ENCODE measurements at places on chromosomes 16 and 17.
A peak's percentile ranks its signal among the peaks of the same experiment; 100 is the strongest.

DNA sequence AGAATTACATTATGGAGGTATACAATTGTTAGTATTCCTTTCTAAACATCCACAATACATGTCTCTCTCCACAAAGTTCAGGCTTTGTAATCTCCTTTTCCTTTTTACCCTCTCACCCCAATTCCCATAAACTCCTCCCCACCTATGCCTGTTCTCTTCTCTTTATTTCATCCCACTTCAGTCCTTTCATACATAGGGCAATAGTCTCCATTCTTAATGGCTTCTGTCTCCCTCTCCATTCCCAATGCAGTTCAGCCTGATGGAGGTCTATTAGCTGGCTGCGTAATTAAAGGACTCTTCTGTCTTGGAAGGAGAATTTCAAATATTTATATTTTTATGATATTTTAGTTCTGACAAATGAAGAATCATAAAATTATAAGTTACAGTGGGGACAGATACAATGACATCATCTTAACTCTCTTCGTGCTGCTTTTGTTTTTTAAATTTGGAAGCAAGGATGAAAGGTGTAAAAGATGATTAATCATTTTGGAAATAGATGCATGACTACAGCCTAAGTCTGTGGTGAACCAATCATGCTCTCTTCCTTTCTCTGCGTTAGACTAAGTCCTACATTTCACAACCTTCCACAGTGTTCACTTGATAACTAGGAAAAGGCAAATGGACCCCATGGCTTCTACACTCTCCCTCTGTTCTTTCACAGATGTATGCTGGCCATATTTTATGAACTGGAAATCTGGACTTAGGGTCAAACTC, 11.2 kb upstream of the FAM20A start:
- no peak for DNase-seq

DNA sequence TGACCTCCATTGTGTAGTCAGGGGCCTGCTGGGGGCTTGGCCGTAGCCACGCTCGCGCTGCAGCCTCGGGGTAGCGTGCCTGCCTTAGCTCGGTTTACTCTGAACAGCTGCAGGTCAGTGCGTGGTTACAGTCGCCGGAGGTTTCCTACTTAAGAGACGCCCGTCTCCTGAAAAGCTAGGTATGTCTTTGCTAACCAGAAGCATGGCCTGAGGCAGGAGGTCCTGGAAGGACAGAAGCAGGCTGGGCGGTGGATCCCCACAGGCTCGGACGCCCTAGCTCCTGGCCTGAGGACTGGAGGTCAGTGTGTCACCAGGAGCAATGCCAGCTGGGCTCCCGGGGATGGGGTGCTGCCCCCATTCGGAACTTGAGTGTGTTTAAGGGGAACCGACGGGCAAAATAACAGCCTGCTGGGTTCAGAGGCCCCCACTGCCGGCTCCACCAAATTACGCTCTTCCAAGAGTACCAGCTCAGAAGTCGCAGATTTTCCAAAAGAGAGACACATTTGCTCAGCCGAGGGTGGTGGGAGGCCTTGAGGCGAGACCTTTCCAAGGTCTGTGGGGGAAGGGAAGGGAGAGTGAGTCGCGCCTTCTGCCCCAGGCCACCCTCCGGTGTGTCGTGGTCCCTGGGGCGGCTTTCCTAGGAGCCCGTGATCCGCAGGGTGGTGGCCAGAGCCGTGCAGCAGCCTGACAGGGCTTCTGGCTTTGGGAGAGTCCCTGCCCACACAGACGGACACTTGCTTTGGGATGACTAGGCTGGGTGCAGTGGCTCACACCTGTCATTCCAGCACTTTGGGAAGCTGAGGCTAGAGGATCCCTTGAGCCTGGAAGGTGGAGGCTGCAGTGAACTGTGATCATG, 3.9 kb upstream of the GNG13 start:
- no peak for DNase-seq

- no peak for DNase-seq
These were observed 103.1 kb downstream of the RPTOR start for GRCh38 chr17:80647746-80648145.

GRCh38 chr17:40541873-40542557, 23.3 kb downstream of the CCR7 start:
- DNase-seq: no peak

DNA sequence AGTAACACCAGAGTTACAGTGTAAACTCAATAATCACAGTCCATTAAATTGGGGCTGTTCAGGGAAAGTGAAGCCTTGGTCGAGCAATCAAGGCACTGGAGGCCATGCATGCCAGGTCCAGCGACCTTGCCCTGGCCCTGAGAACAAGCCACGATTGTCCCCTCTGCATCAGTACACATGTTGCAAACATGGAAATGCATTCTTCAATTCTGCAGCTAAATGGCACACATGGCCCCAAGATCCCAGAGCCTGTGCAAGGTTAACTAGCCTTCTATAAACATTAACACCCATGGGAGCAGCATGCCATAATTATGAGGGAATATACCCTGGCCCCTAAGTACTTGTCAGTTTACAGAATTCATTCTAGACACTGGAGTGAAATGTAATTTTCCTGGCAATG, 204.7 kb downstream of the HS3ST3B1 start:
- DNase-seq: no peak

DNA sequence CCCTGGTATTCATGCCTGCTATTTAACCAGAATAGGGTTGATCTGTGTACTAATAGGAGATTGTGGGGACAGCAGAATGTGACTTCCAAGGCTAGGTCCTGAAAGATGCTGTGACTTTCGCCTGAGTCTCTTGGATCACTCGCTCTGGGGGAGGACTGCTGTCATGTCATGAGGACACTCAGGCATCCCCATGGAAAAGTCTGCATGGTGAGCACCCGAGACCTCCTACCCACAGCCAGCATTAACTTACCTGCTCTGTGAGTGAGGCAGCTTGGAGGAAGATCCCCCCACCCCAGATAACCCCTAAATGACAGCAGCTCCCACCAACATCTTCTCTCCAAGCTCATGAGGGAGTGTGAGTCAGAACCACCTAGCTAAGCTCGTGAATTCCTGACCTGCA, 30.3 kb upstream of the C16orf78 start:
- DNase-seq: no peak

- no peak for DNase-seq
These were observed 255.3 kb upstream of the CDH11 start for GRCh38 chr16:65377195-65377594.

DNA sequence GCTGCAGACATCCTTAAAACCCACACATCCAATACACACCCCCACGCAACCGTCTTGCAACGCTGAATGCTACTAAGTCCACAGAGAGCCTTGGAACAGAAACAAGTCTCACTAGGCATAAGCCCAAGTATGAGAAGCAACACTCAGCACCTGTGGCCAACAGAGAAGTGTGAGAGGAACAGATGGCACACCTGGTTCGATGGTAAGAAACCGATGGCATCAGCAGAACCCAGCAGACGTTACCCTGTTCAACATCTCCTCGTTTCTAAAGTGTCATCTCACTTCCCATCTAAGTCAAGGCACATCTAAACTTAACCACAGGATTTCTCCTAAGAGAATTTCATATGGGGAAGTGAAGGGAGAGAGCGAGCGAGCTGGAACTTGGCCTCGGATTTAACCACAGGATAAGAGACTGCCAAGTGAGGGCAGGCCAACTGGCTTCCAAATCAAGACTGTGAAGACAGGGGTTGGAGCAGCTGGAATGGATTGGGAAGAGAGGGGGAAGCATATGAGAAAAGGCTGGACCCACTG, 41.0 kb downstream of the NXPH3 start:
- peak; percentile 76 for DNase-seq

- no peak for DNase-seq
These were observed 32.0 kb upstream of the MRPS23 start for GRCh38 chr17:57881783-57882351.

- peak; percentile 30 for DNase-seq
These were observed 60.3 kb downstream of the GRIN2A start for GRCh38 chr16:10121897-10122425.

- no peak for DNase-seq
These were observed 28.5 kb downstream of the GLP2R start for GRCh38 chr17:9854255-9854654.

GRCh38 chr16:47069313-47069712, 74.4 kb downstream of the NETO2 start:
- no peak for DNase-seq

DNA sequence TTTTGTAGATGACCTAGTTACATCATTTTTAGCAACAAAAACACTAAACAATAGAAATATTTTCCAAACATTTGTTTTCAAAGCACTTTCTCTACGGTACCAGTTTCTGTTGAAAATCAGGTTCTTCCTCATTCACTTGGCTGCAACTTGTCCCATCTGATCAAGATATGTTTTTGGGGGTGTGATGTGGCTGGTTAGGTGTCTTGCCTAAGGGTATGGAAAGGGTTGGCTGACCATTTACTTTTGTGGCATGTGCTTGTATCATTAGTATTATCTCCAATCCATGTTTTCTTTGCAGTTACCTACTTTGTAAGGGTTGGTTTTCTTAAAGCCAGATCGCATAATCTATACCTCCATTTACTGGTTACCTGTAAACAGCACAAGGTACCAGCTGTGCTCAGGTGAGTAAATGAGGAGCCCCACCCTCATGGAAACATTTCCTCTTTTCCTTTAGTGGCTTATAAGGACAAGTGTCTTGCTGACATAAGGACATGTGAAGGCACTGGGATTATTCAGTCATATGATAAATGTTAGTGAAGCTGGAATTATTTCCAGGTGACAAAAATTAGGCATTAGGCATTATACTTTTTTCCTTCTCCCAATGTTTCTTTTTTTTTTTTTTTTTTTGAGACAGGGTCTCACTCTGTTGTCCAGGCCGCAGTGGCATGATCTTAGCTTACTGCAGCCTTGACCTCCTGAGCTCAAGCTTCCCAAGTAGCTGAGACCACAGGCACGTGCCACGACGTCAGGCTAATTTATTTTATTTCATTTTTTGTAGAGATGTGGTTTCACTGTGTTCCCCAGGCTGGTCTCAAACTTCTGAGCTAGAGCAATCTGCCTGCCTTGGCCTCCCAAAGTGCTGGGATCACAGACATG, 162.0 kb downstream of the CCDC182 start:
- DNase-seq: no peak

DNA sequence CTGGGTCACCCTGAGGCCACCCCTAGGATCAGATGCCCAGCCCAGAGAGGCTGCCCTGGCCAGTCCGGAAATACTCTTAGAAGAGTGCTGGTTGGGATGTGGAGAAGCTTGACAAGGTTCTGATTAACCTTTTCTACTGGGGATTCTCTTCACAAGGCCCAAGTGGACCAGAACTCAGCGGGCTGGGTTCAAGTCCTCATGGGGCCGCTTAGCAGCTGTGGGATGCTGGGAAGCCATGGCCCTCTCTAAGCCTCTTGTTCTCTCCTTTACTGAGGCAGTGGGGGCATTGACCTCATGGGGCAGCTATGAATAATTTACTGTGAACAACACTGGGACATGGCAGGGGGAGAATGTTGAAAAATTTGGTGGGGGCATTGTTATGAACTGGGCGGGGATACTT, 92.8 kb downstream of the CYLD start:
- DNase-seq: no peak

- DNase-seq: no peak
These were observed 122.8 kb downstream of the ANKRD11 start for GRCh38 chr16:89367538-89367915.

GRCh38 chr17:74520790-74521480, 10.3 kb downstream of the CD300LB start:
- DNase-seq: no peak

DNA sequence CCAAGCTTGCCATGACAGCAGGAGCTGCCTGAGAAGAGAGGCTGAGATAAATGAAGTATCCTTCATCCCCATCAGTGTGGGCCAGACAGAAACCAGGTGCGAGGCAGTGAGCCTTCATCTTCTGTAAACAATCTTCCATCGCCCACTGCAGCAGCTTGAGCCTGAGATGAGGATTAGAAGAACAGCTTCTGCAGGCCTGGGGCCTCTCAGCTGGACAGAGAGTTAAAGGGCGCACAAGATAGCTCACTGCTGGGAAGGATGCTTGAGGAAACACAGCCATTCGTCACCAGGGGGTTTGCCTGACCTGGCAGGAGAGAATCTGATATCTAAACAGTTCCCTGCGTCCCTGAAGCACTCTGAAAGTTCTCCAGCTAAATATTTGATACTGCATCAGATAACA, 27.1 kb downstream of the HOXB1 start:
- no peak for DNase-seq

- no peak for DNase-seq
These were observed 141.4 kb downstream of the XYLT1 start for GRCh38 chr16:17329391-17329790.

GRCh38 chr16:87689956-87690465, 75.8 kb downstream of the KLHDC4 start:
- DNase-seq: no peak

DNA sequence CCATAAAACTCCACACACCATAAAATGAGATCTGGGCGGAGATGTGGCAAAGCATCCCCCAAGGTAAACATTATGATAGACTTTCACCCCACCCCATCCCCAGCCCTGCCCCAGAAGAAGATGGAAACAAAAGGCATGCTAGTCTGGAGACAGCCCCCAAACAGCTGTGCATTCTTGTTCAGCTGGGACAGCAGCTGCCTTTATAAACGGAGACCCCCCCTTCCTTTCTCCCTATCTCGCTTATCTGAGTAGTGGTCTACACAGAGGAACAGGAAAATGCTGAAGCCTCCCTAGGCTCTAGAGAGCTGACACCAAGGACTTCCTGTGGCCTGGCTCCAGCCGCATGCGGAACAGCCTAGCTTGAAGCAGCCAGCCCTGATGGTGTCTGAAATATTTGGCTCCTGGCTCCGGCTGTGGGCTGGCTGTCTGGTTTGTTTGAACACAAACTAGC, 190.3 kb upstream of the ANKFN1 start:
- DNase-seq: no peak

DNA sequence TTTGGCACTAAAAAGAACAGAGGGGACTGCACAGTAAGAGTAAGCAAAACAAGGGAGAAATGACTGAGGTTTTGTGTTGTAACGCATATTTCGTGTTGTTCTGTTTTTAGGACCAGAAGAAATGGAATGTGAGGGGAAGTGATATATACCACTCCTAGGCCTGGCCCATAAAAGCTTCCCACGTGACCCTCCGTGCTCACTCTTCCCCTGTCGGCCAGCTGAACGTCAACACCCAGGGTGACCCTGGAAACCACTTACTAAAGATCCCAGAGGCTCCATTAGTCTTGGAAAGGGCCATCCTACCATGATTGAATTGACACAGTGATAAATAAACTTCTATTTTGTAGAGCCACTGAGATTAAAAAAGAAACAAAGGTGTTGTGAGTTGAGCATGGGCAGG, 79.8 kb downstream of the HELZ start:
- DNase-seq: no peak

GRCh38 chr17:38674014-38674748, 576 bp downstream of the EPOP start:
- DNase-seq: no peak

- DNase-seq: no peak
These were observed 36.2 kb downstream of the LDHD start for GRCh38 chr16:75080205-75081029.

DNA sequence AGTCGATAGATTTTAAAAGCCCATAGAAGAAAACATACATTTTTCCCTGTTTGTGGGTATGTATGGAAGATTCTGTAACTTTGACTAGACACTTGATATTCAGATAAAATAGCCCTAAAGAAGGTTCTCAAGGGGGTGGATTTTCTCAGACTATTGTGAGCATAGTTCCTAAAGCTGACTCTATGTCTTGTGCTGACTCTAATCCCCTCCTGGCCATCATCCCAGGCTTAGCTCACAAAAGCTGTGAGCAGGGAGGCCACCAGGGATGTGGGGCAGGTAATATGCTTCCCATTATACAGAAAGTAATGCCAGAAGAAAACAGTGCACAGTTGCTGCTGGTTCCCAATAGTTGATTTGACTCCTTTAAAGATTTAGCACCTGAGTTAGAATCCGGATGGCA, 32.0 kb downstream of the CDH13 start:
- DNase-seq: no peak

All from cerebellar cortex (tissue), 1 donor.